ENCODE measurements at places on chromosomes 1 and 21. TPM values are rescaled to one million over a fixed set of nuclear protein-coding genes. Genes with fewer than 3 reads are reported as not detected.

IL22RA1 gene
- not detected for total RNA-seq

TNFRSF4 gene
- total RNA-seq = 441 TPM

LMOD1 gene
- total RNA-seq = not detected

CCDC24 gene
- 2.1 TPM for total RNA-seq

GJA5 gene
- not detected for total RNA-seq

TSSK3 gene
- total RNA-seq = 1.1 TPM

MYOG gene
- total RNA-seq = not detected

PGM1 gene
- 61.8 TPM for total RNA-seq

TLCD4 gene
- total RNA-seq = not detected

TNFRSF8 gene
- 65.5 TPM for total RNA-seq

RPL5 gene
- total RNA-seq = 1,195 TPM

DNA sequence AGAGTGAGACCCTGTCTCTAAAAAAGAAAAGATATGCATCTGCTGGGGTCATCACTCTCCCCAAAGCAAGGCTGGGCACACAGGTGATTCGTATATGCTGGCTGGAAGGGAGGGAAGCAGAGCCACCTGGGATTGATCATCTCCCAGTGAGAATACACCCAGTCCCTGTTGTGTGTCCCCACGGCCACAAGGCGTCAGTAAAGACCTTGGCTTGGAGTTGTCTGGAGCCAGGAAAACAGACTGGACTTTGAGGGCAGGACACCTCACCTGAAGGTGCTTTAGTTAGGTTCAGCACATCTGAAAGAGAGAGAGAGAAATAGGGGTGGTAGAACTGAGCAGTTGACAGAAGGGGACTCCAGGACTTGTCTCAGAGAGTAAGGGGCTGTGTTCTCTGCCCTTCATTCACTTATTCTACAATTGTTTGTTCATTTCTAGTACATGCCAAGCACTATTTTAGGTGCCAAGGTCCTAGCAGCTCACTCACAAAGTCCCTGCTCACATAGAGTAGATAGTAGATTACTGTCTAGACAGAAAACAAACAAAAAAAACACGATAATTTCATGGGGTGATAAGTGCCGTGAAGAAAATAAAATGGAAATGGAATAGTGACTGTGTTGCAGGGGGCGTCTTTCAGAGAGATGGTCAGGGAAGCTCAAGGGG, 13.5 kb downstream of the CITED4 start:
- DNase-seq = no peak

- no peak for DNase-seq
These were observed 42.4 kb downstream of the CAMTA1 start for GRCh38 chr1:6827630-6828165.

- DNase-seq = no peak
These were observed 6.8 kb upstream of the CHIA start for GRCh38 chr1:111283838-111284237.

- no peak for DNase-seq
These were observed 198.3 kb downstream of the DUSP10 start for GRCh38 chr1:221543529-221544120.

- DNase-seq = no peak
These were observed 1.6 kb downstream of the ELOVL1 start for GRCh38 chr1:43366179-43366578.

GRCh38 chr1:171844381-171844780, 3.1 kb downstream of the DNM3 start:
- no peak for DNase-seq

- DNase-seq = no peak
These were observed 22.2 kb upstream of the C1orf174 start for GRCh38 chr1:3922201-3922725.

DNA sequence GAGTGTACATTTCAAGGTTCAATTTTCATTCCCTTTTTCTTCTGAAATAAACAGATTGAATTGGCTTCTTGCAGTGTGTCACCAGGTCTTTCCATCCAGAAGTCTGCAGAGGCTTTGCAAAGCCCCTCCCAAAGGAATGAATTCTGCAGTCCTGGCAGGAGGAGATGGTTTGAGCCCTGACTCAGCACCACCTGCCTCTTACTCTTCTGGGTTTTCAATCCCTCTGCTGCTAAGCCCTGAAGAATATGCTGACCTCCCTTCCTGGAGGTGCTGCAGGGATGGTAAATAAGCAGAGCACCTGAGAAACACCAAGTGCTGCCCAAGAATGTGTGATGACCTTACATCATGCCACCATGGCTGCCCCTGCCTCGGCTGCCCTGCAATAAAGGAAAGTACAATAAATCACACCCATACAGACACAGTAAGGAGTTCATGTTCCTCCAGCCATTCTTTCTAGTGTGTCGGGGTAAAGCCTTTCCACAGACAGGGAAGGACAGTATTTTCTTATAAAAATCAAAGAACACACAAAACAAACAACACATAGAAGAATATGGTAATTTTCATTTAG, 209.2 kb downstream of the ZNF326 start:
- no peak for DNase-seq

- DNase-seq = peak; percentile 18
These were observed 90.0 kb downstream of the GRIK1 start for GRCh38 chr21:29849735-29850176.

GRCh38 chr1:214545293-214545692, 6.1 kb downstream of the PTPN14 start:
- no peak for DNase-seq

GRCh38 chr1:20787840-20788795, 1.0 kb upstream of the HP1BP3 start:
- DNase-seq = no peak

DNA sequence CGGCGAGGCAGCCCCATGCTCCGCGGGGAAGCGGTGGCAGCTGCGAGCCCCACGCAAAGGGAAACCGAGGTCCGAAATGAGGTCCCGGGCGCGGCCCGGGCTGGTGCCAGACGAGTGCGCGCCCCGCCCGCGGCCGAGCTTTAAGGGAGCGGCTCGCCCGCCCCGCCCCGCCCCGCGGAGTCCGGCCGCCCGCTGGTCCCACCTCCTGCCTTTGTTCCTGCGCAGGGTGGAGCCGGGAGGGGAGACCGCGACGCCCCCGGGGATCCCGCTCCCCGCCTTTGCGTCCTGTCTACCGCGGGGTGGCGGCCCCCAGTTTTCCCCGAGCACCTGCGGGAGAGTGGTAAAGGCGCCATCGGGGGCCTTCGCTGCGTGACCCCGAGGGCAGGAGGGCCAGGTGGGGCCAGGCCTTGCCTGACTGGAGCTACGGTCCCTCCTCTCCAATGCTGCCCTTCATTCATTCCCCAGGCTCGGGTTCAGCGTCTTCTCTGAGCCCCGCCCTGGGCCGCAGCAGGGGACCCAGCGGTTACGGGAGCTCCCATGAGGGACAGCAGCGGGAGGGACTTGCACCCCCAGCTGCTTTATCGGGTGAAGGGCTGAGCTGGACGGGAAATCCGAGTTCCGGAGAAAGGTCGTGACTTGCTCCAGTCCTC, at the start of gene HES2:
TSS of gene HES2 (minus strand) at position 116 of the 650 bp plus-strand sequence. CDS start at position 17, 99 bp downstream.
- DNase-seq = no peak

GRCh38 chr1:234406871-234407270, 33.6 kb downstream of the COA6 start:
- no peak for DNase-seq

GRCh38 chr1:37793773-37794371, at the start of gene MANEAL:
MANEAL (plus strand) TSS chr1:37793847; CDS start chr1:37794183, 336 bp downstream.
- peak; percentile 15 for DNase-seq

GRCh38 chr1:159913451-159914192, 11.7 kb downstream of the TAGLN2 start:
- DNase-seq = no peak

DNA sequence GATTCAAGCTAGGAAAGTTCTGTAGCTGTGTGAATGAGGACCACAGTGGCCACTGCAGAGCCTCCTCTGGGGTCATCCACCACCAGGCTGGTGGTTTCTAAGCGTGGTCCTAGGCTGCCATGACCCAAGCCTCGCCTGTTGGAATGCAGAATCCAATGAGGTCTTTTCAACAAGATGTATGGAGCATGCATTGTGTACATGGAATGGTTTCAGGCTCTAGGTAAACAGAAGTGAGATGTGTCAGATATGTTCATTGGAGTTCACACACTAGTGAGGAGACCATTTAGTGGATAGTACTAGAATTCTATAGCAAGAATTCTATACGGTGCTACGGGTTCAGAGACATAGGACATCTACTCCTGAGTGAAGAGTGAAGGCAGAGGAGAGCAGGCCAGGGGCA, 10.7 kb downstream of the RNU5D-1 start:
- DNase-seq = no peak

- no peak for DNase-seq
These were observed 2.0 kb downstream of the MTX1 start for GRCh38 chr1:155210314-155211104.

- peak; percentile 41 for DNase-seq
These were observed 41.5 kb downstream of the UBE4B start for GRCh38 chr1:10074059-10074851.

DNA sequence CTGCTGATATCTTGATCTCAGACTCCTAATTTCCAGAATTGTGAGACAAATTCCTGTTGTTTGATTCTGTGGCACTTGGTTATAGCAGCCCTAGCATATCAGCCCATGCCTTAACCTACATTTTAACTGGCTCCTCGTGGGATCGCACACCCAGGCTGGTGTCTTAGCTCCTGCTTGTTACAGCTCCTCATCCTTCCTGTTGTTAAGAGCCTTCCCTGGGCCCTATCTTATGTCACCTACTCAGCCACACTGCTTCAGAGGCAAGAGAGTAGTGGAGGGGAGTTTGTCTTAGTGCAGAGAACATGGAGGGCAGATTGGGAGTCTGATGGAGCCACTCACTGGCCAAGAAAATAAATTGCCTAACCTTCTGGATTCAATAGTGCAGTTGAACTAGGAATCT, 131.0 kb downstream of the ROR1 start:
- no peak for DNase-seq

DNA sequence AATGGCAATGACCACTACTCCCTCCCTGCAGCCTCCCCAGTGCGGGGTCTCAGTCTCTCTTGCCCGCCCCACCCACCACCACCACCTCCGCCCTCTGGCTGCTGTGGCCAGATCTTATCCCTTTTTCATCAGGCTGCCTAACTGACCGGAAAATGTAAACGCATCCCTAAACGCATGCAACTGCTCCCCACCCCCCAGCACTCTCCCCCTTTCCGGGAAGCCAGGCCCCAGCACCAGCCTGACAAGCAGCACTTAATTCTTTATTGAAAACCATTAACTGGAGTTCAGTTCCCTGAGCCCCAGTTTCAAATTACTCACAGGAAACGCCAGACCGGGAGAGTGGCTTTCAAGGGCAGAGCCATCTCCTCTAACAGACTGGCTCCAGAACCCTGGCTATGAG, 147.7 kb downstream of the DMRTA2 start:
- no peak for DNase-seq

DNA sequence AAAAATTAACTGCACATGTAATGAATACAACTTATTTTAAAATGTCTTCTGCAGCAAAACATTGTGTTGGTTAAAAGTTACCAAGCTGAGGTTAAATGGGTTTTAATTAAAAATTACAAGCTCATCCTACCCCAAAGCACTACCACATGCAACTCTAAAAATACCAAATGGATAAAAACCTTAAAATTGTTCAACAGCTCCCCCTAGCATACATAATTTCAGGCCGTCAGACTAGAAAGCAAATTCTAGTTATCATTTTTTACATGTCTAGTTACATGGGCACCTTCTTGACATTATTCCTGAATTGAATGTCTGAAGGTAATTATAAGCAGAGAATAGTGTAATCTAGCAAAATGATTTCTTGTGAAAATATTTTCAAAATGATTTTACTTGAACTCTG, 176.5 kb downstream of the C1orf21 start:
- no peak for DNase-seq

DNA sequence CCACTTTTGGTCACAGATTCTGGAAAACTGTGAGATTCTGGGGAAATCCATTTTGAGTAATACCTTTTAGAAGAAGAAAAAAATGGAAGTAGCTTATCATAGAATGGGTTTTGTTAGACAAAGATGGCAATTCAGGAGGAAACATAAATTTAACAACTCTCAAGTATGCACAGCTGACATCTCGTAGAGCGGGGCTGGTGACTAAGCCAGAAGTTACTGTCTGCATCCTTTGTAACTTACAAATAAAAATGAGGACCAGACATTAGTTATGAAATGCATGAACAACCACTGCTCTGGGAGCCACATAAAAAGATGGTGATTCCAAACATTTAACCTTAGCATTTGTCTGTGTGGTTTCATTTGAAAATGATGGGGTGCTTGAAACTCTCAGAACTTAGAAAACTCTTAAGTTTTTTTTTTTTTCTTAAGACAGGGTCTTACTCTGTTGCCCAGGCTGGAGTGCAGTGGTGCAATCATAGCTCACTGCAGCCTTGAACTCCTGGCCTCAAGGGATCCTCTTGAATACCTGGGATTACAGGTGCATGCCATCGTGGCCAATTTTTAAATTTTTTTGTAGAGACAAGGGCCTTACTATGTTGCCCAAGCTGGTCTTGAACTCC, 49.2 kb upstream of the ATP5PO start:
- DNase-seq = no peak

DNA sequence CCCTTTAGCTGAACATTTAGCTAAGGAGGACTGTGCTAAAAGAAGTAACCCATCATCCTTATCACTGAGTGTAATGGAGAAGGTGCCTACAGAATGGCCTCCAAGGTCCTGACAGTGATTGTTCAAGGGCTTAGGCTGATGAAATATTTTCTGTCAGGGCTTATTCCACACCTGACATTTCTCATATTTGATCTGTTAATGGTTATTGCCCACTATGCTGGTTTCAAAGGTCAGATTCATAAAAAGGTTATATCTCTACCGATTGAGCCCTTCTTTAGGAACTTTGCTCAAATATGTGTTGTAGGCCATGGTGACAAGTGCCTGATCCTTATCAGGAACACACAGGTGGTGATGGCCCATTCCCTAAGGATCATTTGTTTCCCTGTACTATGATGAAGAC, 766.4 kb upstream of the ADGRL2 start:
- no peak for DNase-seq

- DNase-seq = no peak
These were observed 14.3 kb downstream of the WDR64 start for GRCh38 chr1:241666419-241666818.
